Fibroblast of skin of scalp (primary cell): ENCODE measurements at places on chromosomes 11 and 22.

DNA sequence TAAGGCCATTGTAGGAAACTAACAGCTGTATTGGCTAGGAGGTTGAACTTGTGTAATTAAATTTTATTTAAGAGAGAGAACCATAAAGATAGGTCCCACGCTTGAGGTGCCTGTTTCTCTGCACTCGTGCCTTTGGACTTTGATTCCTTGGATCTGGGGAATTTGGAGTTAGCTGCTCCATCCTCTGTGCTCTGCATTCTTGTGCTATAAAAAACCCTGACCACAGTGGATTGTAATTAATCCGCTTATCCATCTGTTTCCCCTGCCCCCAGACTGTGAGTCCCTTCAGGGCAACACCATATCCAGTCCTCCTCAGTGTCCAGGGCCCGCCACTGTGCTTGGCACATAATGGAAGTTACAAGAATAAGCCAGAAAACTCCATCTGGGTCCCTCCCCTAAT lies 169.8 kb downstream of the SPON1 start:
- peak; percentile 38 for DNase-seq

DNA sequence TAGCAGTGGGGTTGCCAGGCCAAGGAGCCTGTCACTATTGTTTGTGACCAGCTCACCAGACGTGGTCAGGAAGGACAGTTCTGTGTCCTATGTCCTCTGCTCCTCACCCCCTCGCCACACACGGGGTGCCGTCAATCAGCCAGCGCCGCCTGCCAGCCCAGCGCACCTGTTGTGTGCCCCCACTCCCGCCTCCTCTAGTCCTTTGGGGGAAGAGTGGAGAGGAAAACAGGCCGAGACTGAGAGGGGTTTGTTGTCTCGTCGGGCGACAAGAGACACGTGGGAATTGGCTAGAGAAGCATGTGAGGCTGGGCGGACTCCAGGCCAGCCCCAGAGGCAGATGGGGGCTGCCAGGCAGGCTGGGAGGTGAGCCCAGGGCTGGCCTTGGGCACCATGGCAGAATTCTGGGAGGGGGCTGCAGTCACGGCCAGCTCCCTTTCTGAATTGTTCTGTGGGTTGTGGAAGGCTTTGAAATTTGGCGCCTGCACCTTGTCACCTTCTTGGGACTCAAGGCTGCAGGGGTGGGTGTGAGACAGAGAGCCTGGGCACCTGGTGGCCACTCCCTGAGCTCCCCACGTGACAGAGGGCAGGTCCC lies 3.1 kb upstream of the KCNQ1OT1 start:
- no peak for DNase-seq

- no peak for DNase-seq
Measured at GRCh38 chr22:36379593-36380361, 8.0 kb downstream of the MYH9 start.

- DNase-seq, result no peak
Measured at GRCh38 chr11:7609521-7609920, 63.8 kb downstream of the CYB5R2 start.

DNA sequence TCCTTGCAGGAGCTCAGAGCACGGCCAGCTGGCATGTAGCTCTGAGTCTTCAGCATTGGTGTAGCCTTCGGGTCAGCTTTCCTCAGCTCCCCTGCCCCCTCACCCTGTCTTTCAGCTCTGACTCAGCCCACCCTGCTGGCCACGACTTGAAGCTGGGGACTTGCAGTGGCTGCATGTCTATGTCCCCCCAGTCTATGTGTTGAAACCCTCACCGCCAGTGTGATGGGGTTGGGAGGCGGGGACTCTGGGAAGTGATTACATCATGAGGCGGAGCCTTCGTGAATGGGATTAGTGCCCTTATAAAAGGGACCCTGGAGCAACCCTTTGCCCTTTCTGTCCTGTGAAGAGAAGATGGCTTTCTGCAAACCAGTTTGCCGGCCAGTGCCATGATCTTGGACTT lies 111.1 kb downstream of the CTTN start:
- DNase-seq, result no peak

- no peak for DNase-seq
Measured at GRCh38 chr11:134357545-134357839, 25.7 kb downstream of the GLB1L2 start.

DNA sequence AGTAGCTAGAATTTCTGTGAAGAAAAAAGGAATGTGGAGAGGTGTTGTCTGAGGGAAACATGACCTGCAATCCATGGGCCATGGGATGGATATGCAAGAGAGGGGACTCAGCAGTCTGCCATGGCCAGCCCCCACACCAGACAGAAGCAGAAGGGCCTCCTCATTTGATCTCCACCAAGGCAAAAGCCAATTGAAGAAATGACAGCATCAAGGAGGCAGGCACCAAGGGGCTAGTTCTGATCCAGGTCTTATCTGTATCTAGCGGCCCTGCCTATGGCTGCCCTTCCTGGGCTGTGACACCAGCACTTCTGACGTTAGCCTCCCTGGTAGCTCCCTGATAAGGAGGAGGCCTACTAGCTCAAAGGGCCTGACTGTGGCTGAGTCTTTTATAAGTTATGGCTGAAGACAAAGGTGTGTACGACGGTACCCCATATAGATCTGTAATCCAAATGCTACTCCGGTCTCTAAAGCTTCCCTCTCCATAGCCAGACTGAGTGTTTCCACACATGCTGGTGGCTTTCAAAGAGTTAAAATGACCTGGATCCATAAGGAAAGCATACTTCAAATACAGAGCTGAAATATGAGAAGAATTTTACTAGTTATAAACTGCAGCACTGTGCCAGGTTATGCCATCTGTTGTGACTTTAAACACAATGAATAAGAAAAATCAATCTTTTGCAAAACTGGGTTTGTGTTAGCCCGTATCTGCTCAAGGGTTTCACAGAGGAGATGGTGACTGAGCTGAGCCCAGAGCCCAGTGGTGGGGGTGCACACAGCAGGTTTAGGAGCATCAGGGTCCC lies 34.4 kb downstream of the HIRA start:
- DNase-seq, result no peak

DNA sequence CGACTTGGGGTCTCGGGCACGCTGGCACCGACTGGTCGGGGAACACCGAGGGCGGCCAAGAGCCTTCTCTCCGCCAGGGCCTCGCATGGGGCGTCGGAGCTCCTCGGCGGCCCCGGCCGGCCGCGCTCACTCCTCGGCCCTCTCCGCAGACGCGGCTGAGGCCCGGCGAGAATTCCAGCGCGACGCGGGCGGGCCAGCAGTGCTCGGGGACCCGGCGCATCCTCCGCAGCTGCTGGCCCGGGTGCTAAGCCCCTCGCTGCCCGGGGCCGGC lies 5.6 kb downstream of the TBX1 start:
- no peak for DNase-seq

DNA sequence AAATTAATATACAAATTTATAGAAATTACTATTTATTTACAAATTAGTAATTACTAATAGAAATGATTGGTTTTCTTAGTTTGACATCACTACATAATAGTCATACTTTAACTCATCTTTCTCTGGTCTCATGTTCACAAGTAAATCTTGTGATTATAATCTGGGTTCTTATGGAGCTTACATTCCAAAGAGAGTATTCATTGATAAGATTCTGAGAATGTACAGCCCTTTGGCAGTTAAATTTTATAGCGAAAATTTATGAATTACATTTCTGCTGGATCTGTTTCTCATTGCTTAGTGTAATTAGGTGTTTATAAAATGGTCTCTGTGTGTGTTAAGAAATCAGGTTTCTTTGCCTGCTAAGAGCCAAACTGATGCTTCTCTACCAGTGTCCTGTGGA lies 175.2 kb downstream of the TMEM135 start:
- no peak for DNase-seq

DNA sequence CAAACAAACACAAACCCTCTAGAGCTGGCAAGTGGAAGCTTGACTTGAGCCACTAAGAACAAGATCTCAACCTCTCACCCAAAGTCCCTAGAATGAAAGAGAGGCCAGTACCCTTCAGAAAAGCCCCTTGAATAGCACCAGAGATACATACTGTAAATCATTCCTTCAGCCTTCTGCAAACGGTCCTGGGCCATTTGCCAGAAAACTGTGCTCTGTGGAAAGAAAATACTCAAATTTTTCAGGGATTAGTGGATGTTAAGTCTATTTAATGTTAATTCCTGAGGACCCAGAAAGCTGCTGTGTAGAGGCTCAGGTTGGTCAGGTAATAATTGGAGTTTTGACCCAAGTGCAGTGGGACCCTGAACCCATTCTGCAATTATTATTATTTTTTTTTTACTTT lies 16.9 kb downstream of the SERPINH1 start:
- peak; percentile 55 for DNase-seq

DNA sequence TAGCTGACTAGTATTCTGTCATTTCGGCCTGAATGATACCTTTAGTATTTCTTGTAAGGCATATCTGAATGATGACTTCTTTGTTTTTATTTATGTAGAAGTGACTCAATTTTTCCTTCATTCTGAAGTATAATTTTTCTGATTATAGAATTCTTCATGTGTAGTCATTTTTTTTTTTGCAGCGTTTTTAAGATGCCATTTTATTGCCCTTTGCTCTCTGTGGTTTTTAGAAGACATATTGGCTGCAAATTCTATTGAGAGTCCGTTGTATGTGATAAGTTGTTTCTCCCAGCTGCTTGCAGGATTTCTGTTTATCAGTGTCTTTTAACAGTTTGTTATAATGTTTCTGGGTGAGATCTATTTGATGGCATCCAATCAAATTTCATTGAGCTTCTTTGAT lies 1224.8 kb downstream of the JRKL start:
- DNase-seq, result peak; percentile 5

DNA sequence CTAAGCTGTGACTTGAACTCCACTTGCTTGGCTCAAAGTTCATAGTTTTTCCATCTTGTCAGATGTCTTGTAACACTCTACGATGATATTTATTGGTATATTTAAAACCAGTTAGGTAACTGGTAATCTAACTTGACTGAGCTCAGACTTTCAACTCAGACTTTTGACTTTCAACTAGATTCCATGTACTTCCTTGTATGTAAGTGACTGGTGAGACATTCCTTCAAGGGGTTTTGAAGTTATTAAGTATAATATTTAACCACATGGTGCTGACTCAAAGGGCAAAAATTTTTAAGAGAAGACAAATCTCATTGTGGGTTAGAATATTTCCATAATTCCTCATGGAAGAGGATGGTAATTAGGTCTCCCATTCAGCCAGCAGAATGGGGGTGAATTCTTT lies 631.3 kb upstream of the ANO5 start:
- DNase-seq, result peak; percentile 77
